ENCODE measurements at places on chromosomes 5 and 9.

- no peak for DNase-seq
Measured at GRCh38 chr9:86039991-86040860, 59.1 kb downstream of the GOLM1 start.

DNA sequence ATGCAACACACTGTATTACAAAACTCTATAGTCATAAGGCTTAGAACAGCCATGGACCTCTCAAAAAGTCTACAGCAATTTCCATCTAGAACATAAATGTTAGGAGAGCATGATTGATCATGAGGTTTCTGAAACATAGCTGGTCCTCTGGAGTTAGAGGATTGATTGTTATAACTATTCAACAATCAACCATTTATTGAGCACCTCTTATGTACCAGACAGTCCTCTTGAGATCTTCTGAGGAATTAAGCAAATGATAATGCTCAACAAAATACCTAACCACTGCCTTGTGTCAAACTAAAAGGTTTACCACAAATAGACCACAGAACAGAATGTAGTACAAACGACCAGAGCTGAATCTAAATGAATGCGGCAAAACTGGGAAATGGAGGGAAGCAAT, 3.4 kb upstream of the AGTPBP1 start:
- DNase-seq, result no peak

GRCh38 chr5:96408210-96408777, 24.8 kb downstream of the PCSK1 start:
- no peak for DNase-seq

- DNase-seq, result no peak
Measured at GRCh38 chr9:94584555-94584954, 9.1 kb downstream of the FBP2 start.

DNA sequence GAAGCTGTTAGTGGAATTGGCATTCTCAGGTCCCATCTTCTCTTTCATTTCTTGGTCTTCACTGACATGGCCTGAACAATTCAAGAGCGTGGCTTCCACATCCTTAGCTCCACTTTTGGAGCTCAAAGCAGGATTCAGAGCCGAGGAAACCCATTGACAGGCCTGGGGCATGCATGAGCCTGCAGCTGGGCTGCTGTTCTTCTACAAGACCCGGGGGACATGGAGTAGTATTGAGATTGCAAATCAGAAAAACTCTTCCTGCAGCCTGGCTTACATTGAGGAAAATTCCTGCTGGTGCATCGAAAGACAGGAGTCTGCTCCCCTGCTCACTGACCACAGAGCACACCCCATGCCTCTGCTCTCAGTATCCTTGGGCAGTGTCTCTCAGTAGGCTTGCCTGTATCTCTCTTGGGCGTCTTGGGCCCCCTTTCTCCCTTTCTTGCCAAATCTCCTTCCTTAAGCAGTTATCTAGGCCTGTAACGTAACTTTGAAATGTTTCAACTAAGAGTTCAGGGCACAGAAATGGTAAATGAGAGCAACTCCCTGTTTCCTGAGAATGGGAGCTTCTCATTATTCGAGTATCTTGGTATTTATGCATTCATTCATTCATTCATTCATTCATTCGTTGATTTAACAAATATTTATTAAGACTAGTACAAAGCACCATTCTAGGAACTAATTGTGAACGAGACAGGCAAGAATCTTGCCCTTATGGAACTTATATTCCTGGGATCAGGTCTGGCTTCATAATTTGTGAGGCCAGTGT, 603.6 kb upstream of the CLINT1 start:
- no peak for DNase-seq

- no peak for DNase-seq
Measured at GRCh38 chr5:179126506-179126991, 66.4 kb downstream of the ZNF354C start.

- DNase-seq, result no peak
Measured at GRCh38 chr5:111697881-111698757, 58.9 kb downstream of the NREP start.

- DNase-seq, result no peak
Measured at GRCh38 chr5:173671121-173671949, 54.9 kb upstream of the BOD1 start.

- no peak for DNase-seq
Measured at GRCh38 chr5:40441733-40442132, 238.0 kb upstream of the PTGER4 start.

GRCh38 chr9:81562231-81563019, 126.9 kb downstream of the TLE1 start:
- no peak for DNase-seq

GRCh38 chr5:163105456-163105855, 331.9 kb upstream of the CCNG1 start:
- DNase-seq, result no peak

DNA sequence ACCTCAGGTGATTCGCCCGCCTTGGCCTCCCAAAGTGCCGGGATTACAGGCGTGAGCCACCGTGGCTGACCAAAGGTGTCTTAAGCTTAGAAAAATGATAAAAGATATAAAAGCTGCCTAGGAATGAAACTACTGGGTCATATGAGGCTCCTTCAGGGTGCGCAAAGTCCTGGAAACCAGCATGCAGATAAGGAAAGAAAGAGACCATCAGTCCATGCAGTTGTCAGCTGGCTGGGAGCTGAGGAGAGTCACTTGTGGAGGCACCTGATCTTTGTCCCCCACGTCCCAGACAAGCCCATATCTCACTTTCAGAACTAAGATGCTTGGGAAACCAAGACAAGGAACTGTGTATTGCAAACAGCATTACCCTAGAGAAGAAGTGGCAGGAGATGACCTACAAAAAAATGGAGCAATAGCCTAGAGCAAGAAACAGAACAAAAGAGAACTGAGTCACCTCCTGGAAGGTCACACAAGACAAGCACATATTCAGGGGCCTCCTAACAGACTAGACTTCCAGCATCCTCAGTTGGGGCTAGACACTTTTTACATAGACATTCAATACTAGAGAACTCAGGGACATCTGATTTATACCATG, 2.8 kb upstream of the CCDC125 start:
- DNase-seq, result no peak

GRCh38 chr9:94825611-94825958, 99.1 kb downstream of the AOPEP start:
- no peak for DNase-seq

DNA sequence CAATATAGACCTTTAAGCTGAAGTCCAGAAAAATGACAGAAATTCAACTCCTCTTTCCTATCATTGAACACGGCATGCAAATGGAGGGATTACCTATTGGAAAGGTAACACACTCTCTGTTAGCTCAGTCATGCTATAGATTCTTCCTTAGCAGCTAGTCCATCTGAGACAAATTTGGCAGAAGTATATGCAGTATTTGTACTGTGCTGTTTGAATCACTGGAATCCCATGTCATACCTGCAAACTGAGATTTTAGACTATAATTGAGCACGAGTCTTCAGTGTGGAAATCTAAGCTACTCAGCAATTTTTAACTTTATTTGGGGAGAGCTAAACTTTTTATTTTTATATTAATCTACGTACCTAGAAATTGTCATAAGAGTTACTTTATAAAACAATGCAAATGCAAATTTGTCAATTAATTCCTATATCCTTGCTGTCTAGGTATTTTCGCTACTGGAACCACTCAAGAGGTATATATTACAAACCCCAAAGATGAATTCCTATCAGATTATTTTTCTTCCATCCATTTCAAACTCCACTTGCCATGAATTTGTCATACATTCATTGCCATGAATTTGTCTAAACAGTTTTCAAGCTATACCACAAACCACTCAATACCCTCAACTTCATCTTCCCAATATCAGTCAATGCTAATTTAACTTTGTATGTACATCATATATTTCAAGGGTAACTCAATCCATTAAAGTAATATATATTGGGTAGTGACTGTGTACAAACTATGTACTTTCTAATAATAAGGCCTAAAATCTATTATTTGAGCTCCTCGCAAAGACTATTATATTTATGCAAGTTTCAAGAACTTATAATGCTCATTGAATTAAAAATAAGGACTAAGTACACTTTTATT, 224.8 kb downstream of the MEF2C start:
- no peak for DNase-seq

- no peak for DNase-seq
Measured at GRCh38 chr9:84862308-84862707, 192.8 kb downstream of the NTRK2 start.

DNA sequence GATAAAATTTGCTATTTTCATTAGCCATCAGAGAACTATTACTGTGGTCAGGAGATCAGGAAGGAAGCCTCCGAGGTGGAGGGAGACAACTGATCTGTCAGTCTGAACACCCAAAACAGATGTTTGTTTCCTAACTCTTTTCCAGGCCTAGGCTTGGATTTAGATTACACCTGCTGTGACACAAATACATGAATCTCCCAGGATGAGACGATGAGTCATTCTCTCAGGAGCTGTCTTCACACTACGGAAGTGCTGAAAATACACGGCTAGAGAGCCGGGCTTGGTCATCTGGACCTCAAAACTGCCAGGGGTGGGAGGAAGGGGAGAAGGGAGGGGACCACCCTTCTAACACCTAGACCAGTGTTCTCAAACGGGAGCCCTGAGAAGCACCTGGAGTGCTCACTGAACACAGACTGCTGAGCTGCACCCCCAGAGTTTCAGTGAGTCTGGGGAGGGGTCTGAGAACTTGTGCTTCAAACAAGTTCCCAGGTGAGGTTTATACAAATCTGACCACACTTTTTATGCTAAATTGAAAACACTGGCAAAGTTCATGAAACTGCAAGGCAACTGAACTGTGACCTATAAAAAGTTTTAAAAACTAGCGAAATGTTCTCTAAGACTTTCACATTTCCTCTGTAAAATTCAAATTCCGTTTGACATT, 80.3 kb upstream of the EQTN start:
- no peak for DNase-seq
